Keratinocyte (primary cell): ENCODE measurements at places on chromosomes 4 and X.

DNA sequence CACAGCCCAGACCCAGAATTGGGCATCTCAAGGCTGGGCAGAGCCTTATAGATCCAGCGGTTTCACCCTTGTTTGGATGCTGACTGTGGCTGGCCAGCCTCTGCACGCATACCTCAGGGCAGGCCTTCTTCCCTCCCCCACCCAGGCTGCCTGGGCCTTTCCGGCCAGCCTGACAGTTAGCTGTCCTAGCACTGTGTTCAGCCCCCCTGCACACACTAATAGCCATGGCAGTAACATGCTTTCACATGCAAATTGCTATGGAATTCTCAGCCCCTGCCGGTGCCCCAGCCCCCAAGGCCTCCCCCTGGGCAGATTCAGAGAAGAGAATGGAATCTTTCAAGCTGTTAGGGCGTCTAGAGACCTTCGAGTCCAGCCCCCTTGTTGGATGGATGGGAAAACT, 17.7 kb downstream of the EFNB1 start:
- H3K27ac ChIP-seq, result no peak overlapping the region
- H3K4me3 ChIP-seq, result no peak overlapping the region
- no peak for DNase-seq
- H3K27me3 ChIP-seq, result no peaks in the 10 kb centered on the region

GRCh38 chr4:169720529-169720928, 37.2 kb downstream of the HPF1 start:
- no peaks in the 10 kb centered on the region for H3K4me1 ChIP-seq
- DNase-seq, result no peak
- no peaks in the 10 kb centered on the region for H3K36me3 ChIP-seq
- no peaks in the 10 kb centered on the region for H3K27me3 ChIP-seq
- H3K4me3 ChIP-seq, result no peak overlapping the region

GRCh38 chrX:153922932-153923857, 2.9 kb downstream of the ARHGAP4 start:
- no peaks in the 10 kb centered on the region for H3K36me3 ChIP-seq
- peaks cover 17% of the 10 kb centered on the region for H3K4me1 ChIP-seq
- H3K27ac ChIP-seq, result no peak overlapping the region
- H3K27me3 ChIP-seq, result no peaks in the 10 kb centered on the region

GRCh38 chr4:4529392-4529791, 12.5 kb downstream of the STX18 start:
- no peak overlapping the region for H3K4me3 ChIP-seq
- H3K4me1 ChIP-seq, result no peaks in the 10 kb centered on the region
- H3K27ac ChIP-seq, result no peak overlapping the region
- peaks cover 8% of the 10 kb centered on the region for H3K36me3 ChIP-seq
- no peaks in the 10 kb centered on the region for H3K27me3 ChIP-seq

- no peak overlapping the region for H3K4me3 ChIP-seq
- no peaks in the 10 kb centered on the region for H3K36me3 ChIP-seq
- no peak for DNase-seq
- peaks cover 4% of the 10 kb centered on the region for H3K4me1 ChIP-seq
- no peak overlapping the region for H3K27ac ChIP-seq
Observed at GRCh38 chr4:147809211-147809610, 77.3 kb downstream of the ARHGAP10 start.

DNA sequence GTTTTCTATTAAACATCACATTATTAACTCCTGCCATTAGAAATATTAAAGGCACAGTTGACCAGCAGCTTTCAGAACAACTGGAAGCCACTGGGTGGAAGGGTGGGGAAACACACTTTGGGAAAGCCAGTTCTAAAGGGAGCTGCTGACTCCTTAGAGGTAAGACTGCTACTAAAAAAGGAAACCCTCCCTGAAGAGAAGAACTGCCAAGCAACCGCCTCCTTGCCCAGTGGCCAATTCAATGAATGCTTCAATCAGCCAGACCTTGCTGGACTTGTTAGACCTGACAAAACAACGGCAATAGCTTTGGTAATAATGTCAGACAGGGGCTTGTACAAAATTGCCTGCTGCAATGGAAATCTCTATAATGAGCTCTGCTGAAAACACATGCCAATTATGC, 15.6 kb downstream of the OPHN1 start:
- no peak overlapping the region for H3K27ac ChIP-seq
- no peak for DNase-seq

DNA sequence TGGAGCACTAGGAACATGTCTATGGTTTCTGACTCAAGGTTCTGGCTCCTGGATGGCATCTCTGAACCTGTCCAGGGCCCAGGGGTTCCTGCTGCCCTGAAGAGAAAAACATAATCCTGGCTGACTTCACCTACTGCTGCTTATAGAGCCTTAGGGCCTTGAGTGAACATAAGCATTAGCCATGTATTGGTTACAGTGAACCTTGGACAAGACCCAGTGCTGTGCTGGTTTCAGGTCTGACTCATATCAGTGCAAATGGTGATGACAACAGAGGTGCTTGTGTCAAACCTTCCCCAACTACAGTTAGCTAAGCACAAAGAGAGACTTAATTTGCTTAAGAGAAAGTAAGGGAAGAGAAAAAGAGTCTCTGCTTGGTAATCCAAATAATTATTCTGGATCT, 1047.2 kb downstream of the GLUD2 start:
- H3K27ac ChIP-seq, result peak overlapping the region; percentile 1
- no peaks in the 10 kb centered on the region for H3K4me1 ChIP-seq
- H3K36me3 ChIP-seq, result no peaks in the 10 kb centered on the region
- DNase-seq, result no peak

- no peaks in the 10 kb centered on the region for H3K36me3 ChIP-seq
- H3K27me3 ChIP-seq, result no peaks in the 10 kb centered on the region
- H3K27ac ChIP-seq, result peak overlapping the region; percentile 54
- no peak for DNase-seq
Observed at GRCh38 chr4:39181520-39181904, 817 bp upstream of the WDR19 start.

GRCh38 chr4:3077796-3078195, 3.3 kb downstream of the HTT start:
- H3K36me3 ChIP-seq, result no peaks in the 10 kb centered on the region
- peaks cover 8% of the 10 kb centered on the region for H3K4me1 ChIP-seq
- H3K4me3 ChIP-seq, result no peak overlapping the region
- H3K27ac ChIP-seq, result no peak overlapping the region
- H3K27me3 ChIP-seq, result no peaks in the 10 kb centered on the region

- no peak for DNase-seq
- H3K4me3 ChIP-seq, result no peak overlapping the region
- H3K27ac ChIP-seq, result no peak overlapping the region
- no peaks in the 10 kb centered on the region for H3K36me3 ChIP-seq
- no peaks in the 10 kb centered on the region for H3K4me1 ChIP-seq
Observed at GRCh38 chr4:156132196-156132595, 178.5 kb upstream of the CTSO start.

- H3K4me3 ChIP-seq, result peak overlapping the region; percentile 14
- H3K27me3 ChIP-seq, result no peaks in the 10 kb centered on the region
- peak overlapping the region; percentile 32 for H3K27ac ChIP-seq
- peaks cover 23% of the 10 kb centered on the region for H3K4me1 ChIP-seq
Observed at GRCh38 chrX:7132335-7133049, 15.0 kb upstream of the STS start.

DNA sequence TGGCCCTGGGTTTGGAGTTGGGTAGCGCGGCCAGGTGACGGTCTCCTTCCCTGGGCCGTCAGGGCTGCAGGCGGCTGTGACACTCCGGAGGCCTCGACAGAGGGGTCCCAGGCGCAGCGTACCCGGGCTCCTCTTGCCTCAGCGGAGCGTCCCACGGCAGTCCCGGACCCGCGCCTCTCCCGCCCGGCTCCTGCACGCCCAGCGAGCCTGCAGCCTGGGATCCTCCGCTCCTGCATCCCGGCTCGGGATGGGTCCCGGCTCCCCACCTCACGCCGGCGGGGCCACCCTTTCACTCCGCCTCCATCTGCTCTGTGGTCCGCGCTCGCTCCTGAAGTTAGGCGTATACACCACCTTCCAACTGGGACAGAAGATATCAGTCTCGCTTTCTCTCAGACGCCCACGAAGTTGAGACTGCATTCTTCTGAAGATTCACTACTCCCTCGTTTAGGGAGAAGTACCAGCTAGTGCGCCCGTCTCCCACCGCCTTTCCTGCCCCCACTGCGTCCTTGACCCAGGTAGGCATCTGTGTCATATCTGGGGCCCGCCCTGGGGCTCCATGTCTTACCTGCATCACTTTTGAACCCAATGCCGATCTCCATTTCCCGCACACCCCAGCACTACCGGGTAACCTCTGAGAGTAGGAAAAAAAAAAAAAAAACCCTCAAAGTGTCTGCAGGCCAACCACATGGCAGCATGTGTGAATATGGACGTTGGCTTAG, 32.3 kb upstream of the KDR start:
- no peaks in the 10 kb centered on the region for H3K36me3 ChIP-seq
- H3K4me1 ChIP-seq, result no peaks in the 10 kb centered on the region
- no peak overlapping the region for H3K4me3 ChIP-seq
- peaks cover 17% of the 10 kb centered on the region for H3K27me3 ChIP-seq
- H3K27ac ChIP-seq, result no peak overlapping the region
